AG09319 (cell line): ENCODE measurements at places on chromosomes 3 and 15.

- no peak for DNase-seq
These were observed 99.2 kb downstream of the CEMIP start for GRCh38 chr15:80878242-80878866.

- DNase-seq = no peak
These were observed 155.7 kb downstream of the DOCK3 start for GRCh38 chr3:50830451-50830850.

GRCh38 chr3:33000691-33001385 is 49.4 kb downstream of the CCR4 start:
- DNase-seq = no peak

GRCh38 chr3:159904455-159904854 is 84.2 kb upstream of the IL12A start:
- DNase-seq = no peak
